Adrenal gland (tissue), 19 donors: ENCODE measurements at places on chromosomes 5 and 9. TPM values are rescaled to one million over a fixed set of nuclear protein-coding genes. Genes with fewer than 3 reads are reported as not detected.

Gene STK32A
- total RNA-seq = 39.6 TPM

Gene CBY3
- not detected for total RNA-seq

DNA sequence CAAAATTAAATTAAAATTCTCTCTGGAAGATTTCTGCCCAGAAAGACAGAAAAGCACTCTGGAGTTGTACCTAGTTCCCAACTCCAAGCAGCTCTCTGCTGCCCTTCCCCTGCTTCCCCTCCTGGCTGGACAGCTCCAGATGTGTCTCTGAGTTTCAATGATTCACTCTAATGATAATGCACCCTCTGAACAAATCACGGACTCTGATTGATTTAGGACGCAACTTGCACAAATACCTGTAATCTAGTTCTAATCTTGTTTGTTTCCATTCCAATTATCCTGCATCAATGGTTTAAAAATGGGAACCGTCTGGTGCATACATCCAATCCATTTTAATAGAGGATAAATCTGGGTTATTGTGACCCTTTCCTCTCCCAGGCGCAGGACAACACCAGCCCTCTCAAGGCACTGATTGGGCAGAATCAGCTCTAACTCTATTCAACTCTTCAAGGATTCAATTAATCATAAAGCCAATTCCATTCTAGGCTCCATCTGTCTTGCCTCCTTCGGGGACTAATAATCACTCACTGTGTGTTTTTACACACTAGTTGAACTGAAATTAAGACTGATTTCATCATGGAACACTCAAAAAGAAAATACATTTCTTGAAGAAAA is 111.2 kb upstream of the LRRTM2 start:
- no peak overlapping the region for H3K27ac ChIP-seq
- peaks cover 7% of the 10 kb centered on the region for H3K4me1 ChIP-seq
- no peak overlapping the region for H3K4me3 ChIP-seq
- no peaks in the 10 kb centered on the region for H3K27me3 ChIP-seq
- H3K36me3 ChIP-seq = no peaks in the 10 kb centered on the region

DNA sequence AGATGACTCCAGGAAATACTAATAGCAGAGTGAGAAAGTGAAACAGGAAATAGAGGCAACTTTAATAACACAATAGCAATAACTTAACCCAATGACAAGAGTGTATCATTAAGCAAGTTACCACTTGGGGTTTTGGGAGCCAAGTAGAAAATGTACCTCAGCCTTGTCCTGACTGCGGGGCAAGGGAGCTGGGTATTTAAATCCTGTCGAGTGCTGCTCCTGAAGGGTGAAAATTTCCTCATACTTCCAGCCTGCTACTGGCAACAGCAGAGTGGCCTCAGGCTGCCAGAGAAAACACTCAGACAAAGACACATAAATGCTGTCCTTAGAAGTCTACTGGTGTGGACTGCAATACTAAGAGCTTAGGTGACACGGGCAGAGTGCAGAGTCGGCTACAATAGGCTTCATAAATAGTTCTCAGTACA is 112.5 kb upstream of the EMB start:
- DNase-seq = no peak
- no peak overlapping the region for H3K4me3 ChIP-seq
- H3K27ac ChIP-seq = no peak overlapping the region
- no peaks in the 10 kb centered on the region for H3K27me3 ChIP-seq
- no peaks in the 10 kb centered on the region for H3K4me1 ChIP-seq

GRCh38 chr9:17361378-17361777 is 217.5 kb upstream of the SH3GL2 start:
- no peak overlapping the region for H3K4me3 ChIP-seq
- H3K27ac ChIP-seq = no peak overlapping the region
- no peaks in the 10 kb centered on the region for H3K27me3 ChIP-seq
- H3K4me1 ChIP-seq = no peaks in the 10 kb centered on the region

DNA sequence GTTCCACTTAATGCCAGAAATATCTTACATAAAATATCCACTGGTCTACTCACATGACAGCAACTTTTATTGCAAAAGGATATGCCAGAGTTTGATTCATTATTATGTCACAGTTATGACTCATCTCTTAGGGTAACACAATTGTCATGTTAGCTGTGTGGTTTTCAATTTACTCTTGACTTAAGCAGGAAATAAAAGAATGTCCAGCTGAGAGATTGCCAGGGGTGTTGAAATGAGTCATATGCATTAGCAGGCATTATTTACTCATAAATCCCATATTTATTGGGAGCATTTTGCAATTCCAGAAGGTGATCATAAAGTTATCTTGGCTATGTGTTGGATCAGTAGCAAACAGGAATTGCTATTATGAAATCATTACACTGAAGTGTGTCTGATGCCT is 1164.6 kb upstream of the CDH18 start:
- no peaks in the 10 kb centered on the region for H3K27me3 ChIP-seq
- no peak overlapping the region for H3K4me3 ChIP-seq
- no peaks in the 10 kb centered on the region for H3K36me3 ChIP-seq
- no peaks in the 10 kb centered on the region for H3K4me1 ChIP-seq
- H3K27ac ChIP-seq = no peak overlapping the region

DNA sequence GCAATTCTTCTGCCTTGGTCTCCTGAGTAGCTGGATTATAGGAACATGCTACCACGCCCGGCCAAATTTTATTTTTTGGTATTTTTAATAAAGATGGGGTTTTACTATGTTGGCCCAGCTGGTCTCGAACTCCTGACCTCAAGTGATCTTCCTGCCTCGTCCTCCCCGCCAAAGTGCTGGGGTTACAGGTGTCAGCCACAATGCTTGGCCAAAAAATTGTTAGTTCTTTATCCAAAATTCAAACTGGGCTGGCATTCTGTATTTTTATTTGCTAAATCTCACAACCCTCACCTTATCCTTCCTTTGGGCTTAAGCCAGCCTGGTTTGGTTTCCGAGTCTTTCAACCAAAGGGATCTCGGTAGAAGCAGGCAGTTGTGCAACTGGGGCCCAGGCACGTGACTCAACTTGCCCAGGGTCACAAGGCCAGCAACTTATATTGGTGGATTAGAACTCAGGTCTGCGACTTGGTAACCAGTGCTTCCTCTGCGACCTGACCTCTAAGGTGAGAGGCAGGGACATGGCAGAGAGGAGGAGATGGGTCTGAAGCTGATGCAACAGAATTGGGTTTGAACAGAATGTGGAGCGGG is 26.5 kb upstream of the BOD1 start:
- no peak overlapping the region for H3K4me3 ChIP-seq
- no peak for DNase-seq
- H3K4me1 ChIP-seq = no peaks in the 10 kb centered on the region
- H3K27ac ChIP-seq = no peak overlapping the region
- H3K27me3 ChIP-seq = no peaks in the 10 kb centered on the region
